ENCODE measurements at places on chromosomes 4 and X. TPM values are rescaled to one million over a fixed set of nuclear protein-coding genes. Genes with fewer than 3 reads are reported as not detected.
A peak's percentile ranks its signal among the peaks of the same experiment; 100 is the strongest.

Gene FAM200B
- 96.1 TPM for polyA plus RNA-seq

Gene TBX22
- polyA plus RNA-seq = 16.5 TPM

- DNase-seq = no peak
Measured at GRCh38 chr4:128633067-128633466, 176.4 kb upstream of the JADE1 start.

Gene GEMIN8
- 39.1 TPM for polyA plus RNA-seq

GRCh38 chrX:153722704-153723350, 1.4 kb downstream of the BCAP31 start:
- DNase-seq = no peak

Gene MAGEC2
- polyA plus RNA-seq = not detected

Gene RNF150
- polyA plus RNA-seq = 35.0 TPM

- no peak for DNase-seq
Measured at GRCh38 chr4:26765515-26765914, 95.1 kb upstream of the STIM2 start.

Gene FGA
- not detected for polyA plus RNA-seq

Gene GLRB
- polyA plus RNA-seq = 4.6 TPM

DNA sequence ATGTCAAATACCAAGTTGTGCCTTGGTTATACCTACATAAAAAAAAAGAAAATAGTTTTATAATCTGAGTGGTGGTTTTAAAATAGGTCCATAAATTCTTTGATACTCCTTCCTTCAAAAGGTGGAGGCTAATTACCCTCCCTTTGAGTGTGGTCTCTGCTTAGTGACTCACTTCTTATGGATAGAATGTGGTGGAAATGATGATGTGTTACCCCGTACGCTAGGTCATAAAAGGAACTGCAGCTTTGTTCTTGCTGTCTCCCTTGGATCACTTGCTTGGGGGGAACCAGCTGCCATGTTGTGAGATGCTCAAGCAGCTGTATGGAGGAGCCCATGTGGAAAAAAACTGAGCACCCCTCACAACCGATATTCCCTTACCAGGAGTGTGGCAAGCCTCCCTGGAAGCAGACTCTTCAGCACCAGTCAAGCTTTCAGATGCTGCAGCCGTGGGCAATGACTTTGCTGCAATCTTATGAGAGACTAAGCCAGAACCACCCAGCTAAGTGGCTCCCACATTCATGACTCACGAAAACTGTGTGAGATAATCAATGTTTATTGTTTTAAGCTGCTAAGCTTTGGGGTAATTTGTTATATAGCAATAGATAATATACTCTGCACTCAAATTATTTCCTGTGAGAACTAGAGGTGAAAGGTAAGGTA, 195.0 kb upstream of the GATB start:
- DNase-seq = no peak

Gene NSUN7
- polyA plus RNA-seq = 15.9 TPM

Gene TMSB15A
- 55.8 TPM for polyA plus RNA-seq

Gene POLN
- 2.7 TPM for polyA plus RNA-seq

DNA sequence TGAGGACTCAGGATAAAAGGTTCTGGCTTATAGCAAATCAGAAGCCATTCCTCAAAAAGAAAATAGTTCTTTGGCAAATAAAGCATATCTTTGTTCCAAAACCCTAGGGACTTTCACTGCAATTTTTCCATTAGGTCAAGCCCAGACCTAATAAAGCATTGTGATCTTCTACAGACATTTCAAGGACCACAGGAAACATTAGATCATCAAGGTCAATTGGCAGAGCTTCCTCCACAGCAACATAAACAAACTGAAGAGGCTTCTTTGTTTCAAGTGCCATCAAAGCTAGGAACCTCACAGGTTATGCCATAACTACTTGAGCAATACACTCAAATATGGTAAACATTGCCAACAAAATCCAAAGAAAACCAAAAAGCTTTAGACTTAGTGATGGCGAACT, 144.9 kb downstream of the ANXA5 start:
- DNase-seq = no peak

Gene LNX1
- 17.4 TPM for polyA plus RNA-seq

DNA sequence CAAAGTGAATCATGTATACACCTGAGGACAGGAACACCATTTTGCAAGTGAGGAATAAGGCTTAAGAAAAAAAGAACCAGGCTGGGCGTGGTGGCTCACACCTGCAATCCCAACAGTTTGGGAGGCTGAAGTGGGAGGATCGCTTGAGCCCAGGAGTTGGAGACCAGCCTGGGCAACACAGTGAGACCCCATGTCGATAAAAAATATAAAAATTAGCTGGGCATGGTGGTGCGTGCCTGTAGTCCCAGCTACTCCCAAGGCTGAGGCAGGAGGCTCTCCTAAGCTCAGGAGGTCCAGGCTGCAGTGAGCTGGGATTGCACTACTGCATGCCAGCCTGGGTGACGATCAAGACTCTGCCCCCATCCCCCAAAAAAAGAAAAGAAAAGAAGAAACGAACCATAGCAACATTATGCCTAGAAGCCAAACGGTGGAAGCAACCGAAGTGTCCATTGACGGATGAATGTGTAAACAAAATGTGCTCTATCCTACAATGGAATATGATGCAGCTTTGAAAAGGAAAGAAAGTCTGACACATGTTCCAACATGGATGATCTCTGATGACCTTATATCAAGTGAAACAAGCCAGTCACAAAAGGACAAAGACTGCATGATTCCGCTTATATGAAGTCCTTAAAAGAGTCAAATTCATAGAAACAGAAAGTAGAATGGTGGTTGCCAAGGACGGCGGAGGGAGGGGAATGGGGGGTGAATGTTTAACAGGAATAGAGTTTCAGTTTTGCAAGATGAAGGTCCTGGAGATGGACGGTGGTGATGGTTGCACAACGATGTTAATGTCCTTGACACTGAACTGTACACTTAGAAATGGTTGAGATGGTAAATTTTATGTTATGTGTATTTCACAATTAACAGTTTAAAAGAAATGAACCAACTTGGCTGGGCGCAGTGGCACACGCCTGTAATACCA, 8.6 kb upstream of the KIAA0232 start:
- DNase-seq = no peak

- no peak for DNase-seq
Measured at GRCh38 chr4:118973295-118973694, 84.6 kb downstream of the SYNPO2 start.

Gene RBMXL3
- polyA plus RNA-seq = not detected

DNA sequence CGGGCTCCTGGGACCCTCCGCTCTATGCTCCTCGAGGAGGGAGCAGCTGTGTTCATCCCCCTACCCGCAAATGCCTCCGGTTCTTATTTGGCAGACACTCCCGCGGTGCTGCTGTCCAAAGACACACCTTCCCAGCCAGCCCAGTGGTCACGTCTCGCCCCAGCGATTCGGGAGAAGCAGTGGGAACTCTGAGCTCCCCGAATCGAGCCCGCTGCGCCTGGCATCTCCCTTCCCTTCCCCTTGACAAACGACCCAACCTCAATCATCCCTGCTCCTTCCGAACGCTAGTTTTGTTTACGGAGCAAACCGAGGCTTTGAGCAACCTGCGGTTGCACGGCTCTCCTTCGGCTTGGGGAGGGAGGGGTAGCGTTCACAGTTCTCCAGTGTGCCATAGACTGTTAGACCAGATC, 317 bp upstream of the FRMPD4 start:
- DNase-seq = no peak

DNA sequence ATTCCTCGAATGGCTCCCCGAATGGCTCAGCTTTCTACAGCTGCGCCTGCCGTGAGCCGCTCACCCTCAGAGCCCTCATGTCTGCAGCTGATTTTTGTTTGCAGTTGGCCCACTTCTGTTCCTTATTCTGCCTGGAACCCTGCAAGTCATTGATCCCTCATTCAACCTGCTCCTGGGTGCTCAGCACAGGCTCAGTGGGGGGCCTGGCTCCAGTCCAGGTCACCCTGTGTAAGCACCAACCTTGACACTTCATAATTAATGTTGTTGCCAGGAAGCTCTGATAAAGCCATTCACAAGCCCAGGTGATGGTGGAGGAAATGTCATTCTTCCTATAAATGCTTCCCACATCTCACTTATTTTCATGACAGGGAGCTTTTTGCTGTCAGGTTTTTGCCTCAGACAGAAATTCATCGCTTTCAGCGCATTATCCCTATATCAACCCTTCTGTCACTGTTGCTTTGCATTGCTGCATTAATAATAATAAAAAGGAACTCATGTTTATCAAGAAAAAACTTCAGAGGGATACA, 85.7 kb downstream of the F11 start:
- DNase-seq = no peak

DNA sequence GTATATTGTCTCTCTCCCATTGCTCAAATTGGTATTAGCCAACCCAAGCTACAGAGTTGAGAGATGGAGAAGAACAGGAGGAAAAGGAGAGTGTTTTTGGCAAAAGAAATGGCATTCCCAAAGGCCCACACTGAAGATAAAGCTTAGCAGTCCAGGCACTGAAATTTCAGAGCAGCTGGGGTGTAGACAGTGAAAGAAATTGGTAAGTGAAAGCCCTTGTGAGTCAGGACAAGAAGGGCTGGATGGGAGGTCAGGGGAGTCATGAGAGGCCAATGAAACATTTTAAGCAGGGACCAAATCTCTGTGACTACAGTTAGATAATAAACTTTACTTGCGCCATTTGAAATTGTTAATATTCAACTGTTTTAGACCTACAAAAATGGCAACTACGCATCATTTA, 177.7 kb downstream of the ADAMTS3 start:
- no peak for DNase-seq

DNA sequence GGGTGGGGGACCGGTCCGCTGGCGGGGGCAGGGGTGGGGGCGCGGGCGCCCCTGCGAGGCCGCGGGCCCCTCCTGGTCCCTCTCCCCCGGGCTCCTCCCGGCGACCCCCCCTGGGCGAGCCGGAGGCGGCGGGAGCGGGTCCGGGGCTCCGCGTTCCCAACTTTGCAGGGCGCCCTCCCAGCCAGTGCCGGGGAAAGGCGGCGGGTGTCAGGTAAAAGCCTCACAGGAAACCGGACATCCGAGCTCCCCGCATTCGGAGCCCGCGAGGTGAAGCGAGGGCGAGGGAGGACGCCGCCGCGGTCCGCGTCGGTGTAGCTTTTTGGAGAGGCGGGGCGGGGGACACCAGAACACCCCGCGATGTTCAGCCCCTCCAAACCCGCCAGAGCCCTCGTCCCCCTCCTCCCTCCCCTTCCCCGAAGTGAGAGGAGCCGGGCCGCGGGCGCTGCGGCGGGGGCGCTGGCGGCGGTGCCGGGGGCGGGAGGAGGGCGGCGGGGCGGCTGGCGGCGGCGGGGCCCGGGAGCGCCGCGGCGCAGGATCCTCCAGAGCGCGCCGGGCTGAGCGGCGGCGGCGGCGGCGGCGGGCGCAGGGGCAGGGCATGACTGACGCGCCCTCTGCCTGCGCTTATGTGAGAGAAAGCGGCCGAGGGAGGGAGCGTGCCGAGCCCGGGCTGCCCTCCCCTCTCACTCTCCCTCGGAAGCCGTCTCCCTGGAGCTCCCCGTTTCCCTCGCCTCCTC, at the start of gene VEGFC:
VEGFC (minus strand) TSS at position 597 of the 734 bp plus-strand sequence. CDS start 611 bp downstream, outside the sequence.
- DNase-seq = peak; percentile 40

DNA sequence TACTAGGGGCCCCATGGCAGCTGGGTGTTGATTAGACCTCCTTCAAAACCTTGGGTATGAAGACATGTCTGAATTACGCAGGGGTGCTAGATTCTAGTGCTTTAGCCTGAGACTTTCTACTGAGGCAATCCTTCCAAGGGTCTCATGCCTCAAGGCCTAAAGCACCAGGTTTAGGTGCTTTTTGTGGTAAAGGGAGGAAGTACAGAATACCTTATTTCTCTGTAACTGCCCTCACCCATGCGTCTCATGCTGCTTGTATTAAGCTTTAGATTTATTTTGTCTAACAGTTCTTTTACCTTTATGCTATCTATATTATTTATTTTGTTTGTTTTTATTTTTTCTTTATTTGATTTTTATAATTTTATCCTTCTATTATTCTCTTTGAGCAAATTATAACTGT, 190.2 kb upstream of the GK2 start:
- no peak for DNase-seq

Gene AGTR2
- polyA plus RNA-seq = 195 TPM

DNA sequence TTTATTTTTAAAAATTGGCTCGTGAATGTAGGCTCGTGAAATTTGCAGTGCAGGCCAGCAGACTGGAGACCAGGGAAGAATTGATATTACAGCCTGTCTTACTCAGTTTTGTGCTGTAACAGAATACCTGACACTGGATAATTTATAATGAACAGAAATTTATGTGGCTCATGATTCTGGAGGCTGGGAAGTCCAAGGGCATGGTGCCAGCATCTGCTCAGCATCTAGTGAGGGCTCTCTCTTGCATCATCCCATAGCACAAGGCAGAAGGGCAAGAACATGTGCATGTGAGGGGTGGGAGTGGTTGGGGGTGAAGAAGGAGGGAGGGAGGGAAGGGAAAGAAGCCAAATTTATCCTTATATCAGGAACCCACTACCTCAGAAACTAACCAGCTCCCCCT, 13.7 kb upstream of the CLTRN start:
- DNase-seq = no peak

Gene TKTL2
- polyA plus RNA-seq = not detected

Gene HPSE
- 0.81 TPM for polyA plus RNA-seq

Gene HPF1
- 44.4 TPM for polyA plus RNA-seq
